ENCODE measurements at places on chromosomes 1 and 21. TPM values are rescaled to one million over a fixed set of nuclear protein-coding genes. Genes with fewer than 3 reads are reported as not detected.

DNA sequence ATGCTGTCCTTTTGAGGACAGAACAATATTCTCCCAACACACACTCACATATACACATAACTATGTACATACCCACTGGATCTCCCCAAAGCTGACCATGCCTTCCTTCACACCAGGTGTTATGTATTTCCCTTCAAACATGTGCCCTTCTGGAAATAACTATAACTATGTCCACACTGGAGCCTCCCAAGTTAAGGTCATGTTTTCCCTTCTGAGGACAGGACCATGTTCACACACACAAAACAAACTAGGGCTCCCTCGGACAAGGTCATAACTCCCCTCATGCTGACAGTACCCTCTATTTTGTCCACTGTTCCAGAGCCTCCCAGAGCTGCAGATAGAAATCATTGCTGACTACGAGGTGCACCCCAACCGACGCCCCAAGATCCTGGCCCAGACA, 7.8 kb downstream of the MMACHC start:
- H3K4me1 ChIP-seq = no peaks in the 10 kb centered on the region
- H3K36me3 ChIP-seq = no peaks in the 10 kb centered on the region
- no peak for DNase-seq
- H3K27me3 ChIP-seq = no peaks in the 10 kb centered on the region

DNA sequence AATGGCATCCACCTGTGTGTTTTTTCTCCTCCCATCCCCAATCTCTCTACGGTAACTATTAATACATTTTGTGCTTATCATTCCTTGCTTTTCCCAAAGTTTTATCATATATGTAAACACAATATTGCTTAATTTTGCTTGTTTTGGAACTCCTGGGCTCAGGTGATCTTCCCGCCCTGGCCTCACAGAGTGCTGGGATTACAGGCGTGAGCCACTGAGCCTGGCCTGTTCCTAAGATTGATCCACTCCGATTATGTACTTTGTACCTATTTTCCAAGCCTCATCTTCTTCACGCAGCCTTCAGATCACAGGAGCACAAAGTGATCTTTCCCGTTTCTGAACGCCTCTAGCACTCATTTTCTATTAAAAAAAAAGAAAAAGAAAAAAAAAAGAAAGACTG, 45.2 kb downstream of the MEF2D start:
- no peak overlapping the region for H3K27ac ChIP-seq
- no peak for DNase-seq
- H3K36me3 ChIP-seq = no peaks in the 10 kb centered on the region
- H3K4me3 ChIP-seq = no peak overlapping the region
- peaks cover 19% of the 10 kb centered on the region for H3K27me3 ChIP-seq
- H3K4me1 ChIP-seq = no peaks in the 10 kb centered on the region

GRCh38 chr1:165886983-165887382, 59.6 kb downstream of the UCK2 start:
- no peak overlapping the region for H3K4me3 ChIP-seq
- H3K4me1 ChIP-seq = peaks cover 19% of the 10 kb centered on the region
- DNase-seq = no peak
- no peak overlapping the region for H3K27ac ChIP-seq
- H3K27me3 ChIP-seq = no peaks in the 10 kb centered on the region
- no peaks in the 10 kb centered on the region for H3K36me3 ChIP-seq

- no peak overlapping the region for H3K27ac ChIP-seq
- H3K36me3 ChIP-seq = no peaks in the 10 kb centered on the region
- DNase-seq = no peak
- no peak overlapping the region for H3K4me3 ChIP-seq
- H3K4me1 ChIP-seq = peaks cover 6% of the 10 kb centered on the region
These were observed 101.7 kb downstream of the NR5A2 start for GRCh38 chr1:200128944-200129879.

DNA sequence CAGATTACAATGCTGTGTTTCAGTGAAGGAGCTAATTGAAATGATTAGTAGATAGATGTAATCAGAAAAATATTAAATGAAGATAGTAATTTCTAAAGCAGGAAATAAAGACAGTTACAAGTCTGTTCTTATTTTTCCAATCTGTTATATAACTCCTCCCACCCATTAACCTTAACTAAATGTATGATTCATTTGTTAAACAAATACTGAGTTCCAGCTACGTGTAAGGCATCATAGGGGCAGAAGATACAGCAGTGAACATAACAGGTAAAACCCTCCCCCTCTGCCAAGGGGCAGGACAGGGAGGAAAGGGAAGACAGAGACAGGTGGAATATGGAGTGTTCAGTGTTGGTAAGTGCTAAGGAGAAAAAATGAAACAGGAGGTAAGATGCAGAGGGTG, at the start of gene FAM177B:
TSS of gene FAM177B (plus strand) at position 231 of the 400 bp plus-strand sequence. CDS start 9,344 bp downstream, outside the sequence.
- H3K27me3 ChIP-seq = no peaks in the 10 kb centered on the region
- H3K4me3 ChIP-seq = no peak within 1 kb of the TSS
- peaks cover 26% of the 10 kb centered on the region for H3K4me1 ChIP-seq
- H3K36me3 ChIP-seq = peaks cover 20% of the 10 kb centered on the region
- H3K27ac ChIP-seq = peak within 1 kb of the TSS; percentile 7

- peak overlapping the region; percentile 92 for H3K27ac ChIP-seq
- H3K4me1 ChIP-seq = peaks cover 35% of the 10 kb centered on the region
- DNase-seq = peak; percentile 88
These were observed 519 bp downstream of the ZNF496 start for GRCh38 chr1:247331172-247331524.

Gene CSF1
- total RNA-seq = 2.7 TPM

Data from neural progenitor cell (in vitro differentiated cells).